ENCODE measurements at places on chromosomes 5 and 9.

GRCh38 chr5:122398016-122398415 lies 86.0 kb downstream of the SNCAIP start:
- DNase-seq: no peak

GRCh38 chr5:169020102-169020501 lies 280.8 kb downstream of the SLIT3 start:
- DNase-seq: no peak

GRCh38 chr9:104092192-104092591 lies 1.9 kb upstream of the SMC2 start:
- DNase-seq: no peak

DNA sequence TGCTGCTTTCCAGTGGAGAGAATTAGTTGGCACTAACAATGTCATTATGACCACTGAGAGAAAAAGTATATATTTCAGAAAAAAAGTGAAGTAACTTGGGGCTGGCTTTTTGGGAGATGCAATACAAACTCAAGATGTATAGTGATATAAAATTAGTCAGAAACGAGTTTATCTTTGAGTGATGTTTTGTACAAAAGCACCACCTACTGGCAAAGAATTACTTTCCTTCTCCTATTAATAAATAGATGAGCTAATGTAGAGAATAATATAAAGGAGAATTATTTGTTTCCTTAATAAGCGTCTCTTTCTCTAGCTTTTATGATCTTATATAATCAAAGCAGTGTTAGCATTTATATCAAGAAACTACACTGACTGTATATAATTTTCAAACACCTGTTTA lies 158.8 kb downstream of the MEF2C start:
- DNase-seq: no peak

GRCh38 chr5:36740259-36740898 lies 134.0 kb downstream of the SLC1A3 start:
- no peak for DNase-seq

DNA sequence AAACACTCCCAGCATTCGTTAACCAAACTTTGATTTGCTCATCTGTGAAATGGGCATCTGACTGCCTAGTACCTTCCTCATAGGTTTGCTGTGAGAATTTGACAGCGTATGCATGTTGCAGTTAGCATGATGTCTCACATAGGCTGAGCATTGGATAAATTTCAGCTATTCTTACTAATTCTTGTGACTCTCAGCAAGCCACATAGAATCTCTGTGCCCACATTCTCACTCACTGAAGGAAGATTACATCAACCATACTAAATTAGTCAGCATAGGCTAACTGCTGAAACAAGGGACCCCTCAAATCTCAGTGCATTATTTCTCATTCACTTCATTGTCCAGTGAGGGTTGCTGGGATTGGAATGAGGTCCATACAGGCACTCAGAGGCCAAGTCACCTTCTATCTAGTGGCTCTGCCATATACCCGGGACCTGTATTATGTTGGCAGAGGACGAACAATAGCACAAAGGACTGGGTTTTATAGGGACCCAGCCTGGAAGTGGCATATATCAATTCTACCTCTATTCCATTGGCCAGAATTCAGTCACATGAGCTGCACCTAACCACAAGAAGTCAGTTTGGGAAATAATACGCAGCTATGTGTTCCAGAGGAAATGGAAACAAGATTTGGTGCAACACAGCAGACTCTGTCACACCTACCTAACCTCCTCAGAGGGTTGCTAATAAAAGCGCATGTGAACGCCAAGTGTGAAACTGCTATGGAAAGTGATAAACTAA lies 4.2 kb upstream of the PTGER4 start:
- no peak for DNase-seq

Data from stimulated activated CD4-positive, alpha-beta T cell treated with anti-CD3 and anti-CD28 coated beads, TNF-alpha, amount 100 ng/mL, for 1 hour (primary cell).